Stimulated activated CD4-positive, alpha-beta T cell treated with anti-CD3 and anti-CD28 coated beads, Interleukin-15, amount 100 ng/mL, for 48 hours (primary cell): ENCODE measurements at places on chromosomes 7 and 10.

DNA sequence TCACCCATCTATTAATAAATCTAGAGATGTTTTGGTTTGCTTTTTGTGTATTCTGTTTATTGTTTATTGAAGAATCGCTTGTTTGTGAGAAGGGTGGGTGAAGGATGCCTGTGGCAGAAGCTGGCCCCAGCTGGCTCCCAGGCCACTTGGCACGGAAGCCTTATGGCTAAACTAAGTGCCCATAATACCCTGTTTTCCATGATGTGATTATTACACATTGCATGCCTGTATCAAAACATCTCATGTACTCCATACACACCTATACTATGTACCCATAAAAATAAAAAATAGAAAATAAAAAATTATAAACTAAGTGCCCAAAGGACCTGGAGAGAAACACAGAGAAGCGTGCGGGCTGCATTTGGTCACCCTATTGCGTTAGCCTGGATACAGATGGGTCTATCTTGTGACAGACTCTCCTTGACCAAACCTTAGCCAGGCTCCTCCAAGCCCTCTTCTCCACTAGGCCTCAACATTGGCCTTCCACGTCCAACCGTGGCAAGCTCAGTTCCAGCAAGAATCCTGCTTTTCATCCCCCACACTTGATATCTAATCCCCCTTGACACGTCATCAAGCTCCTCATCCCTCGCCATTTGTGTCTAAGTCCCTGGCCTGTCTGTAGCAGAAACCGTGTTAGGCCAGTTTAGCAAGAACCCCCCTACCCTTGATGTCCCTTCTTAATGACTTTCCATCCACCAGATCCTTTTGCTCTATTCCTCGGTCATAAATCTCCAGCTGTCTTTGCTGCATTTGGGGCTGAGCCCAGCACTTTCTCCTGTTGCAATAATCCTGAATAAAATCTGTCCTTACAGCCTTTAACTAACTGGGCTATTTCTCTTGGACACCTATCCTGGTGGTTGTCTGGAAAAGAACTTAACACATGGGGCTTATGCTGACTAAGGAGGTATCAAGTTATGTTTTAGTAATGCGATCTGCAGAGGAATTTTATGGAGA, 245.2 kb downstream of the TNS3 start:
- DNase-seq, result no peak

DNA sequence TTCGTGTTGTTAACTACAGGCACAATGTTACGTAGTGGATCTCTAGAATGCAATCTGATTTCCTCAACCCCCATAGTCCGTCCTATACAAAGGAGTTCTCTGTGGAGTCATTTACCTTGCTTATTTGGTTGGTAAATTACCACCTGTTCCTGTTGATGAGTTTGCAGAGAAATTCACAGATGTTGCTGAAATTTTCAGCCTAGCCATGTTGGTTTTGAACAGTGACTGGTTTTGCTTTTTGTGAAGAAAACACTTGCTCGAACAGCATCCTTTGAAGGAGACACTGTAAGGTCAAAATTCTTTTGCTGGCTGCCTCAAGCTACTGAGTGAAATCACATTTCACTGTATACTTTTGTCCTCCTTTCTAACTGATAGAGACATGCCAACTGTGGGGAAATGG, 15.4 kb upstream of the PRKCQ start:
- no peak for DNase-seq

- no peak for DNase-seq
These were observed 73.2 kb upstream of the CHST15 start for GRCh38 chr10:124166431-124167125.

DNA sequence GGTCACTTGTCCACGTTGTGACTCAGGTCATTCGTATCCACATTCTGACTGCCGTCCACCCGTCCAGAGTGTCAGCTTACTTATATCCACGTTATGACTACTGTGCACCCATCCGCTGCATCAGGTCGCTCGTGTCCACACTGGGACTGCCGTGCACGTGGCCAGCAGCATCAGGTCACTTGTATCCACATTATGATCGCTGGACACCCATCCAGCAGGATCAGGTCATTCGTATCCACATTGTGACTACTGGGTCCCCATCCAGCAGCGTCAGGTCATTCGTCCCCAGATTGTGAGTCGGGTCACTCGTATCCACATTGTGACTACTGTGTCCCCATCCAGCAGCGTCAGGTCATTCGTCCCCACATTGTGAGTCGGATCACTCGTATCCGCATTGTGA, 47.3 kb upstream of the SUN1 start:
- no peak for DNase-seq

DNA sequence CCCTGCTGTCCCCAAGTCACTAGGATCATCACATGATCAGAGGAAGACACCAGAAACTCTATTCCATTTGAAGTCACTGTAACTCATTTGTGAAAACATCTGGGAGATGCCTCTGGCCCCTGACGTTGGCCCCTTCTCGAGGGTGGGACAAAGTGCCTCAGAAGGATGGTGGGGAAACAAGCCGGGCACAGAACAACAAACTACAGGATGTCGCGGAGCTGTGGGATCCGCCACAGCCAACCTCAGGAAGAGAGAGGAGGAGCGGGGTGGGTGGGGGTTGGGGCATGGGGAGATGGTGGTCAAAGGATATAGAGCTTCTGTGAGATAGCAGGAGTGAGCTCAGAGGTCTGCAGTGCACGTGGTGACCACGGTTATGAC, 265.6 kb upstream of the TCERG1L start:
- no peak for DNase-seq

DNA sequence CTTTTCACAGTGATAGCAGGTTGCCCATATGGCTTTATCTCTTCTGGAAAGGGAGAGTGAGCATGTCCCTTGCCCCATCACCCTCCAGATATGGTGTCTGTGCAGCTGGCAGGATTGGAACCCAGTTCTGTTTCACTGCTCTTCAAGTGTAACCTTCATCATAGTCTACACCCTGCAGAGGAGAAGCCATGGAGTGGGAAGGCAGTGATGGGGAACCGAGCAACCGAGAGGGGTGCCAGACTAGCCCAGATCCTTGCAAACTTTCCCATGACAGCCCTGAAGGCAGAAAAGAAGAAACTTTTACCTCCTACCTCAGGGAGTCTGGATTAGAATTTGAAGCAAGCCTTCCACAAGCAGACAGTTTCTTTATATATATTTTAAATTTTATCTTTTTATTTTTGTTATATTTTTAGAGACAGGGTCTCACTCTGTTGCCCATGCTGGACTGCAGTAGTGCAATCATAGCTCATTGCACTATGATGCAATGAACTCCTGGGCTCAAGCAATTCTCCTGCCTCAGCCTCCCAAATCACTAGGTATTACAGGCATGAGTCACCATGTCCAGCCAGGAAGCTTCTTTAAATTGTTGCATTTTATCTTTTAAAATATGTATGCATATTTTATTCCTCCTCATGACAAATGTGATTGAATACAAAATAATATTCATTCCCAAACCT, 133.3 kb downstream of the KCNMA1 start:
- DNase-seq, result no peak

- no peak for DNase-seq
These were observed 1.8 kb downstream of the UFSP1 start for GRCh38 chr7:100887516-100888290.

GRCh38 chr10:4352414-4352961, 473.5 kb upstream of the AKR1E2 start:
- DNase-seq, result no peak

GRCh38 chr10:64506963-64507362, 985.8 kb downstream of the REEP3 start:
- no peak for DNase-seq

GRCh38 chr10:75852851-75853484, 421.5 kb downstream of the LRMDA start:
- DNase-seq, result no peak

- DNase-seq, result no peak
These were observed 33.6 kb downstream of the BUB3 start for GRCh38 chr10:123187781-123188180.

DNA sequence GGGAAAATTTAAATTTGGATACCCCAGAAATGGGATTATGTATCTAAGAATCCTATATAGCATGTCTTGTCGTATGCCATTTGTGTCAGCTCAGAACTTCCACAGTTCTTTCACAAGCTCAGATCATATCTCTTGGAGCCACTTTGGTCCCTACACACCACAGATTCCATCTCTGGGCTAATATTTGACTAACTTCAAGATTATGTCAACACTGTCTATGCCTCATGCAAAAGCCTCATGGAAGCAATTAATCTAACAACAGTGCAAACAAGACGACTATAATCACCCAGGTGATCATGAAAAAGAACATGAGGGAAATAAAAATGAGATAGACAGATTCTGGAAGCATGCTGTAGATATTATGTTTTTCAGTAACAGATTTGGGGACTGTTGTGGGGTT, 189.1 kb downstream of the LRRTM3 start:
- no peak for DNase-seq
